Neural progenitor cell (in vitro differentiated cells): ENCODE measurements at places on chromosomes 2 and 18.

DNA sequence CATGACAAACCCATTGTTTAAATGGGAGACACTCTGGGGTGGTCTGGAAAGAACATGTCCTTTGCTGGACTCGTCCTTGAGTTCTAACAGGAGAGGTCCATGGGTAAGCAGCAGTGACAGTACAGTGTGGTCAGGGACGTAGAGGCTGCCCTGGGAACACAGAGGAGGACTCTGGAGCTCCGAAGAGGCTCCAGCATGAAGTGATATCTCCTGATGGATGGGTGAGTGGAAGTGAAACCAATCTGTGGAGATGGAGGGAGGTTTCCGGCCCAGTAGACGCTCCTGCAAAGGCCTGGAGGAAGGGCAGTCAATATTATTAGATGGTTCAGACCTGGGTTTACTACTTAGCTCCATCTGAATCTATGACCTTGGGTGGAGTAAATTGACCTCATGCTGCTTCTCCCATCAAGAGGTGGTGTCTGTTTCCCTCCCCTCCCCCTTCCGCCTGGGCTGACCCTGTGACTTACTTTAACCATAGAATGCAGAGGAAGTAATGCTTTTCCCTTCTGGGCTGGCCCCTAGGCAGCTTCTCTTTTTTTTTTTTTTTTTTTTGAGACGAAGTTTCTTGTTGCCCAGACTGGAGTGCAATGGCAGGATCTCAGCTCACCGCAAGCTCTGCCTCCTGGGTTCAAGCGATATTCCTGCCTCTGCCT lies 2.3 kb upstream of the TFCP2L1 start:
- no peak for DNase-seq

DNA sequence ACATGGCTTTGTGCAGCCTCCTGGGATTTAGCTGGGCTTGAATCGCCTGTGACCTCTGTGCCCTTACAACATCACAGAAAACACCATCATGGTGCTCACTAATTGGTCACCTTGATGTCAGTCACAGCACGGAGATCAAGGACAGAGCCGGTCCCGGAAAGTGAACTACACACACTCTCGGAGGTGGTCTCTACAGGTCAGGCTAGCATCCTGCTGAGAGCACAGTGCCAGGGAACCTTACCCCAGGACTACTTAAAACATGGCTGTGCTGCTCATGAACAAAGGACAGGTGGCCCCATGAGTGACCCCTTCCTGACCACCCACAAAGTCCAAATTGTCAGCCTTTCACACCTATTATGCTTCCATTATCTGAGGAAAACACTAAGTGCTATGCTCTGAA lies 1782.1 kb upstream of the CELF4 start:
- DNase-seq = no peak

DNA sequence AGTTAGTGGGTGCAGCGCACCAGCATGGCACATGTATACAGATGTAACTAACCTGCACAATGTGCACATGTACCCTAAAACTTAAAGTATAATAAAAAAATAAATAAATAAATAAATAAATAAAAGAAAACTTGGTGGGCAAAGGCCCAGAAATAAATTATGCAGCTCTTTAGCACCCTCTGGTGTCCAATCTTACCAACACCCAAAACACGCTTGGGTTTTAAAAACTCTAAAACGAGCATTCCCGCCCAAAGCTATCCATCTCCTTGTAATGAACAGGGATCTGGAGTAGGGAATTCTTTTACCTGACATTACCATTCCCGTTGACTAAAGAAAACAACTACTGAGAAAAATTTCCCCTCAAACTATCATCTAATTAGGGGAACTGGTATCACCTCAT lies 2005.9 kb upstream of the CELF4 start:
- peak; percentile 47 for DNase-seq

DNA sequence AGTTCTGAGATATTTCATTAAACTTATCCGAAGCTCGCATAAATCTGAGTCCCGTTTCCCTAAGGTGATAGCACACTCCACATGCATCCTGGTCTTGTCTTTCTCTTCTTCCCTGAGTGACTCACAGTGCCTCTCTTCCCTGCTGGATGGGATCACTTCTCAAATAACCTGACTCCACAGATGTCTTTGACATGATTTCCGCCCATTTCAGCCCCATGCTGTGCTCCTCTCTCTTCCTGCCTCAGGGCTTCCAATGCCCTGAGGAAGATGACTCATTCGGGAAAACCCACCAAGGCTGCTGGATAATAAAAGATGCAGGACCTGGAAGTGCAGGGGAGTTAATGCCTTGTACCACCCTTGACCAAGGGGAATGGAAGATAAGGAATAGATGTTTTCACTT lies 441.7 kb upstream of the SOX11 start:
- DNase-seq = no peak

GRCh38 chr2:60280238-60280637 lies 273.2 kb downstream of the BCL11A start:
- no peak for DNase-seq

- peak; percentile 29 for DNase-seq
These were observed 107.8 kb downstream of the MBD2 start for GRCh38 chr18:54116541-54117257.

GRCh38 chr2:2748399-2749205 lies 417.5 kb upstream of the MYT1L start:
- DNase-seq = no peak

GRCh38 chr2:14418115-14418514 lies 214.4 kb upstream of the LRATD1 start:
- no peak for DNase-seq

DNA sequence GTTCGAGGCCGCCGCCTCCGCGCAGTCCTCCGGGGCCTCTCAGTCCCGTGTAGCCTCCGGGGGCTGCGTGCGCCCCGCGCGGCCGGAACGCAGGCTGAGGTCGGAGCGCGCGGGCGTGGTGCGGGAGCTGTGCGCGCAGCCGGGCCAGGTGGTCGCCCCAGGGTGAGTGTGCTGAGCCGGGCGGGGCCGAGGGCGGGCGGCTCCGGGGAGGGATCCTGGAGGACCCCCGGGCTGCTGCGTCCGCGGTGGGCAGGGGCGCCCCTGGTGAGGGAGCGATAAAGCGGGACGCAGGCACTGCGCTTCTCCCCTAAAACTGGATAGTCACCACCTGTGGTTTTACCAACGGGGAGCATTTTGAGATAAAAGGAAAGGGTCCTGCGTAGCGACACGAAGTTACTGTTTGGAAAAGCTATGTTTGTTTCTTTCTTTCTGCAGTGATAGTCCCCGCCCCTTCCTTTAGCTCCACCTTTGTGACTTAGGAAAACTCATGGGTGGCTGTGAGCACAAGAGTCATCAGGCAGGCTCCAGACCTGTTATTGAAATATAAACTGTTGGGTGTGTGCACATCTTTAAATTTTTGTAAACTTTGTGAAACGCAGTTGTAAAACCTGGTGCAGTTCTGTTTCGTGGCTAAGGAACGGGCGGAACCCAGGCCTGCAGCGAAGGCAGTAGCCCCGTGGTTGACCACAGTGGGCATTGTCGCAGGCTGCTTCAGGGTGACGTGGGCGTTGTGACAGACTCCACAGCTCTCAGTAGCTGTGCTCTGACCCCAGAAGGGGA lies 687 bp downstream of the CTDP1 start:
- DNase-seq = peak; percentile 67

DNA sequence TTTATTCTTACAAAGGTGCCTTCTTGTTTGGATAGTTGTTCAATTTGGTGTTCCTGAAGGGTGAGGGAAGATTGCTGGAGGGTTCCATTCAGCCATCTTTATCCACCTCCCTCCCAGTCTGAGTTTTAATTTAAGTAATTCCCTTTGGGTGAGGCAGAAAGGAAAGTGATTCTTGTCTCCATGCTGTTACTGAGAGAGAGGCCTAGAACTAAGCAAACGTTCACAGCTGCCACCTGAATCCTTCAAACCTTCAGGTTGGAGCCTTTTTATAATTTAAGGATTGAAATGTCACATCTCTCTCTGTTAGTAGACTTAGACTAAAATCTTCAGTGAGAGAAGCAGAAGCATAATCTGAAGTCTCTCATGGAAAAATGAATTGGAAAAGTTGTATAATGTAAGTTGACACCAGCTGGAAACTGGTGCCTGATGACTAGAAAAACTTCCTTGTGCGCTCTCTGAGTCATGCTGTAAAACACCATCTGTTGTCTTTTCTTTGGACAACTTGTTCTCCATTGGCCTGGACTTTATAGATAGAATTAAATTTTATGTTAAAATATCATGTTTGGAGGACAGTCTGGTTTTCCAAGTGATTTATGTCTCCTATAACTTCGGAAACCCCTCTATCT lies 14.6 kb downstream of the STRADB start:
- no peak for DNase-seq

- DNase-seq = no peak
These were observed 75.1 kb upstream of the STK39 start for GRCh38 chr2:168322325-168323007.

DNA sequence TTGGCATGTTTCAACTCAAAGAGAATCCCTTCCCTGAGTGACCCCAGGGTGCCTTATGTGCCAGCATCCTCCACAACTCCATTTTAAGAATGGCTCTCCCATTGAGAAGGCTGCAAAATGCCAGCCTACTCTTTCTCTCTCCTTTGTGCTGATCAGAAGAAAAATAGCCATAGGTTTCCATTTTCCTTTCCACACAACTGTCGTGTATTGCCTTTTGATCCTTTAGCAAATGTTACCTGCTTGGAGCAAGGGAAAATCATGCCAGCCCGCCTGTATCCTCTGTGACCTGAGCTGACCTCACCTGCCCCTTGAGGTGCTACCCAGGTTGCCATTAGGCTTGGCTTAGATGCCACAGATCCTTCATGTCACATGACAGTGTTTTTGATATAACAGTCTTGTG lies 38.8 kb downstream of the DPYSL5 start:
- DNase-seq = no peak

GRCh38 chr2:180175736-180176135 lies 168.6 kb upstream of the CWC22 start:
- DNase-seq = no peak

DNA sequence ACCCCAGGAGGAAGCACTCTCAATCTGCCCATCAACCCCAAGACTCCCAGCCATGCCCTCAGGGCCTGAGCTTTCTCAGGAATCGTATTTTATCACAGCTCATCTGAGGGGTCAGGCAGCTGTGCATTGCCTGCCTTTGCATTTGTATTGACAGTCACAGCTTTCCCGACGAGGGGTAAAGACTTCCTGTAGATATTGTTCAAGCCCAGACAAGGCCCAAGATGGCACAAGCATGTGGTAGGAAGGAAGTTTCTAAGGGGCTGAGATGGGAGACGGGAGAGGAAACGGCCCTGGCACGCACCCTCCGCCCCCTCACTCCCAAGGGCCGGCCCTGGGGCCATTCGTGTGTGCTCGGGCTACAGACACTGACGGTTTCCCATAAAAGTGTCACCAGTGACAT lies 34.2 kb upstream of the PRLH start:
- DNase-seq = no peak

DNA sequence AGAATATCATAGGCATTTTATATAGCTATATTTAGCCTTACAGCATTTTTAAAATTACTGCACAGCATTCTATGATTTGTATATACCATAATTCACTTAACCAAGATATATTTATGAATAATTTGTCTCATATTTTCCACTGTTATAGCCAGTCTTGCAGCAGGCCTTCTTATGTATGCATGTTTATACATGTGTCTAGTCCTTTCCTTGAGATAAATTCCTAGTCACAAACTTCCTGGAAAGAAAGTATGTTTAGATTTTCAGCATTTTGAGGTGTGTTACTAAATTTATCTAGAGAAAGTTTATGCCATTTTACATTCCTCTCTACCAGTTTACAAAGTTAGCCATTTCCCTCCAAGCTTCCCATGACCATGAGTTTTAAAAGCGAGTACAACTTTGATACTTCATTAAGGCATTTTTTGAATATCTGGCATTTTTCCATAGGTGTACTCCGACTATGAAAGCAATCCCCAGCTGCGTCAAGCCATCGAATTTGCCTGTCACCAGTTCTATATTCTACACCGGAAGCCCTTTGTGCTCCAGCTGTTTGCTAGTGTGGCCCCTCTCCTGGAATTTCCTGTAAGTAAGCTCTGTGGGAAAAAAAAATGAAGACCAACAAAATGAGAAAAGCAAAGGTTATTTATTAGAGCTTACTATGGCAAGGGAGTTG lies 59.4 kb upstream of the RPE start:
- DNase-seq = no peak

DNA sequence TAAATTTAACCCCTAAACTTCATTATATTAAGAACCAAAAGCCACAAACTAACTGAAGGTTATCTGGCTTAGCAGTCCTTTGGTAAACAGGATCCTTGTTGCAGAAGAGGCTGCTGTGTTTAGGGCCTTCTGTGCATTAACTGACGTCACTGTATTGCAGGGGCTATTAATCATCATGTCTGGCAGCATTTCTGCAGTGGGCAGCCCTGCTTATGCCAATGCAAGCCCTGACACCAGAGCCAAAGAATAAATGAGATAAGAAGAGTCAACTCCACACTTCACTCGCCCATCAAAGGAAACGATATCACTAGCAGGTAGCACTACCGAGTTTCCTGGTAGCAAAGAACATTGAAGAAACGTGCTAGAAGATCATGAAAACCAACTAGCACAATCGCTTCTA lies 110.6 kb downstream of the PLEKHM3 start:
- DNase-seq = no peak

GRCh38 chr2:58032016-58032763 lies 14.4 kb upstream of the VRK2 start:
- no peak for DNase-seq

GRCh38 chr2:235734688-235735231 lies 240.9 kb downstream of the AGAP1 start:
- no peak for DNase-seq

- DNase-seq = no peak
These were observed 187.5 kb upstream of the DTNA start for GRCh38 chr18:34522603-34523002.

DNA sequence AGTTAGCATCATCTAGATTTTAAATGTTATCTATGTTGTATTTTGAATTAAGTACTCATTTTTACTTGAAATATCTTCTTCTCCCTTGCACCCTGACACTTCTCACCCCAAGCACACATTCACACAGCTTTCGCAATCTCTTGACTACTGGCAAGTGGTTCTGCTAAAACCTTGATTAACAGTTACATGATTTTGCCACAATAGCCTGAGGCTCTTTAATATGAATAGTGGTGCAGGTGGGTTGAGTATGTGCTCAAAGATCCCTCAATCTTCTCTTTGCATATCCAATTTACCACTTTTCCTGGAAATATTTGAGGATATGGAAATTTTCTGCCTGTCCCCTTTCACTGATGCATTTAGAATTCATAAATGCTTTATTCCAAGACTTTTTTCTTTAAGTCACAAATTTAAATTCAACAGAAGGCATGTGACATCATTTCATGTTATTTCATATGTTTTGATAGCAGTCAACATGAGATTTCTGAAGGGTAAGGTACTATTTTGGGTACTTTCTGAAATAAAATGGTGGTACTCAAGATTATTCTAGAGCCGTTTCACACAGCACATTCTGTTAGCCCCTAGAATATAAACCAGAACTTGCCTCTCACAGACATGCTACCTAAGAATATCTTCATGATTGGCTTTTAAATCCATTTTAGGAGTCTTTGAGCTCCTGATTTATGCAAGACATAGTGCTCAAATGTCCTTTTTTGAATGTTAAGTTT lies 339.7 kb downstream of the RPRM start:
- DNase-seq = no peak

GRCh38 chr2:162328424-162329157 lies 10.1 kb upstream of the IFIH1 start:
- DNase-seq = no peak

- no peak for DNase-seq
These were observed 22.7 kb upstream of the ACTG2 start for GRCh38 chr2:73870084-73870483.

GRCh38 chr2:122329278-122329677 lies 573.8 kb downstream of the TSN start:
- no peak for DNase-seq
